ENCODE measurements at places on chromosomes 1 and 21.
A peak's percentile ranks its signal among the peaks of the same experiment; 100 is the strongest.

DNA sequence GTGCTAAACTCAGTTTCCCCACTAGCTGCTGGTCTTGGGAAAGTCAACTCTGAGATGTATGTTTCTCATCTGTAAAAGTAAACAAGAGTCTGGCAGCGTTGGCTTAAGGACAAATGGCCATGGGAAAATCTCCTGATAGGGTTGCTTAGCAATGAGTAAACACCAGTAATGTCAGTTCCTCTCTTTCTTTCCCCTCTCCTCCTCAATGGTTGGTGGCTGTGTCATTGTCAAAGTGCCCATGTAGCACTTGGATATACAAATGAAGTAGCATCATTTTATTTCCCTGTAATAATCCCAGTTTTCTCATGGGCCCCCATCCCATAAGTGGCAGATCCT lies 2.2 kb upstream of the FYB2 start:
- DNase-seq = no peak

DNA sequence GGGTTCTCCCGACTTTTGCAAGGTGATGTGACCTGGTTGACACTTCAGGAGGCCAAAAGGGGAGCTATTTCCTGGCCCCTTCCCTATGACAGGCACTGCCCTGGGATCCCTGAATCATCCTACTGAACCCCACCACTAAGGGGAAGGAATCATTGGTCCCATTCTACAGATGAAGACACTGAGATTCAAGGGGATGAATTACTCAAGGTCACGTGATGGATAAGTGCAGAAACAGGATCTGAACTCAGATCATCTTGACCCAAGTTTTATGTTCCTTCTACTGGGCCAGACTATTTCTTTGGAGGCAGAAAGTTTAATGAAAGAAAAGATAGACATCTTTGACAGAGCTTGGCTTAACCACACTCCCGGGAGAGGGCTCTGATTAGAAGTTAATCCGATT lies 258.7 kb downstream of the RRAGC start:
- no peak for DNase-seq

GRCh38 chr1:21381354-21381753 lies 58.6 kb upstream of the NBPF3 start:
- no peak for DNase-seq

- peak; percentile 97 for DNase-seq
These were observed 49.8 kb downstream of the ARHGEF16 start for GRCh38 chr1:3504151-3504821.

DNA sequence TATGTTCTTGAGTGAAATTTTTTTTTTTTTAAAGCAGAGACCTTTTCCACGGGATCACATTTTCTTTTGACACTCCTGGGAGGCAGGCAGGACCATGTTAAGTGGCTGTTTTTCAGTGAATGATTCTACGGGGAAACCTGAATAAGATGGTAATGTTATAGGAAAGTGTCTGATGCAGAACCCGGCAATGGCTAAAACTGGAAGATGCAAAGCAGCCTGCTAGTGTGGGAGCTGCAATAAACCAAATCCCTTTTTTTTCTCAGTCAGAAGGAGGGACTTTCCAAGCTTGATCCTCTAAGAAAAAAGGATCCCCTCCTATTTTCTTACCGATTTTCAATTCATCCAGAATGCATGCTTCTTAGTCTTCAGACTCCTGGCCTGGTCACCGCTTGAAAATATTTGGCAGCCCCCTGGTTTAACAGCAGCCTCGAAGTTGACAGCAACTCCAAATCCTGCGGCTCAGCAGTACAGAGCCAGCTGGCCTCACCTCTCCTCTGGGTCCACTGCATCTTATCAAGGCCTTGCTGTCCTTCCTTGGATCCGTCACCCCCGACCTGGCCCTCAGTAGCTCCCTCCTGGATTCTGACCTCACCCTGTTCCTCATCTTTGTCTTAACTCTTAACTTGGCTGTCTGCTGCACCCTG lies 5.6 kb downstream of the MX2 start:
- no peak for DNase-seq

DNA sequence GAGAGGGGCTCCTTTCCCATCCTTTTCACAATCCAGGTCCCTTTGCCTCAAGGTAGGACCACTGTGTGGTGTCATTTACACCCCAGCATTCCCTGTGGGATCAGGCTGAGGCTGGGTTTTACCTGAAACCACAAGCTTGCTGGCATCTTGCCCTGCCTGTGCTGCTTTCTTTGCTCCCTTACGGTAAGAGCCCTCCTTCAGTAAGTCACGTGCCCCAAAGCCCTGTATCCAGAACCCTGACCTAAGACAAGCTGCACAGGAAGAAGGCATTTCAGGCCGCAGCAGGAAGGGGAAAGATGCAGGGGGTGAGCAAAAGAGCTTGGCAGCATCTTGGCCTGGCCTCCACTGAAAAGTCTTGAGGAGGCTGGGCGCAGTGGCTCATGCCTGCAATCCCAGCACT lies 58.4 kb downstream of the KLHDC7A start:
- DNase-seq = no peak

- DNase-seq = no peak
These were observed 70.2 kb downstream of the TOR3A start for GRCh38 chr1:179151908-179152682.

DNA sequence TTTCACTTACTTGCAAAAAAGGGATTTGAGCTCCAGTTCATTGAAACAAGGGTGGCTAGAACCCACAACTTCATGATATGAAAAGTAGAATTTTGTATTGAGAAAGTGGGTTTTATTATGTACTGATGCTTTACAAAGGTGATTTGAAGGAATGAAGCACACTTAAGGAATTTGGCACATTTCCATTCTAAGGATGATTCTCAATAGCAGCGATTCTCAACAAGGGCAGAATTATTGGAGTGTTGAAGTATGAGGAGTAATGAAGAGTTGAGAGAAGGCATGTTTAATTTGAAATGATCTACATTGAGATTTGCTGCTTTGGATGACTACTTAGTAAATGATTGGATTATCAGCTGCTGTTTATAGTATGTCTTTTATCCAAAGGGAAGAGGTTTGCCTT lies 54.7 kb downstream of the FNBP1L start:
- no peak for DNase-seq

DNA sequence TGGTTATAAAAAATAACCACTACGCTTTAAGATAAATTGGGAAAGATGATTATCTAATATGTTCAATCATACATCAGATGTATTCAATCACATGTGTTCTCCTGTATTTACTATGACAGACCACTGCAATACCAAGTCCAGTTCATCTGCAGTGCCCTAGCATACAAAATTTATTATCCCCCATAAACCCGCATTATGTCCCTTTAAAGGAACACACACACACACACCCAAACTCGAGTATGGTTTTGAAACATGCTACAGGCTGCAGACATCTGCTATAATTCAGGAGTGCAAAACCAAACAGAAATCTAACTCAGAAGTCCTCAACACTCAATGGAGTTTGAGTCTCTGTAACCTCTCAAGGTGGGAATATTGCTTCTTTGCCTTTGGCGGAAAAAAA lies 14.9 kb downstream of the ODF2L start:
- DNase-seq = no peak

DNA sequence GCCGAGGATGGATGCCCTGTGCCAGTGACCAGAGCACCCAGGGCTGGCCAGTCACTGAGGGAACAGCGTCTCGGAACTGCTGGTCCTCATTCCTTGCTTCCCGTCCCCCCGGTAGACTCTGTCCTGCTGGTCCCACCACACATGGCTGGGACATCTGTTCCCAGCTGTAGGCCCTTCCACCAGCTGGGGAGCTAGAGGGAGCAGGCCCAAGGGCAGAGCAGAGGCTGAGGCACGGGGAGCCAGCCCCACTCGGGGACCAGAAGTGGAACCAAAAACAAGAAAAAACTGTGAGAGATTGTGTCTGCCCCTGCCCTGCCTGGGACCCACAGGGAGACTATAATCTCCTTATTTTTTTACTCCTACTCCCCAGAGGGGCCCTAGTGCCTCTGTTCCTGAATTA lies 23.8 kb downstream of the ATP8B2 start:
- no peak for DNase-seq

GRCh38 chr1:9362488-9362887 lies 69.8 kb downstream of the SPSB1 start:
- DNase-seq = no peak

DNA sequence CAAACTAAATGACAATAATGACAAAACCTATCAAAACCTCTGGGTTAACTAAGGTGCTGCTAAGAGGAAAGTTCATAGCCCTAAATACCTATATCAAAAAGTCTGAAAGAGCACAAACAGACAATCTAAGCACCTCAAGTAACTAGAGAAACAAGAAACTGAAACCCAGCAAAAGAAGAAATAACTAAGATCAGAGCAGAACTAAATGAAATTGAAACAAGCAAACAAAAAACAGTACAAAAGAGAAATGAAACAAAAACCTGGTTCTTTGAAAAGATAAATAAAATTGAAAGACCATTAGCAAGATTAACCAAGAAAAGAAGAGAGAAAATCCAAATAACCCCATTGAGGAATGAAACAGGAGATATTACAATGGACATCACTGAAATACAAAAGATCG lies 44.8 kb upstream of the KIAA0040 start:
- DNase-seq = no peak

DNA sequence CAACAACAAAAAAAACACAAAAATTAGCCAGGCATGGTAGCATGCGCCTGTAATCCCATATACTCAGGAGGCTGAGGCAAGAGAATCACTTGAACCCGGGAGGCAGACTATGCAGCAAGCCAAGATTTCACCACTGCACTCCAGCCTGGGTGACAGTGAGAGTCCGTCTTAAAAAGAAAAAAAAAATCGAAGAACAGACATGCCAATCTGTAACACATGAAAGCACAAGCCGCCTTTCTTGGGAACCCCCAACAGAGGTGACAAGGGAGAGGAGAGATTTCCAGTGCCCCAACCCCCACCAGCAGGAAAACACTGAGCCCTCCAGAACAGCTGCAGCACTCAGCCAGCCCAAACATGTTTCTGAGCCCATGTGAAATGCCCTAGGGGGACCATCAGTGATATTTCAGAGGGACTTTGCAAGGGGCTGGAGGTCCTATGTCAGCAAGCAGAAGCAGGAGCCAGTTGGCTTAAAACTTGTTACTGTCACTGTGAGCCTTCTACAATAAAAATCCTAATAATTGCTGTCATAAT lies 14.2 kb upstream of the EFNA1 start:
- no peak for DNase-seq

- no peak for DNase-seq
These were observed 1.6 kb upstream of the KCND3 start for GRCh38 chr1:111990878-111991718.

- DNase-seq = no peak
These were observed 6.1 kb downstream of the HTR6 start for GRCh38 chr1:19670787-19671186.

DNA sequence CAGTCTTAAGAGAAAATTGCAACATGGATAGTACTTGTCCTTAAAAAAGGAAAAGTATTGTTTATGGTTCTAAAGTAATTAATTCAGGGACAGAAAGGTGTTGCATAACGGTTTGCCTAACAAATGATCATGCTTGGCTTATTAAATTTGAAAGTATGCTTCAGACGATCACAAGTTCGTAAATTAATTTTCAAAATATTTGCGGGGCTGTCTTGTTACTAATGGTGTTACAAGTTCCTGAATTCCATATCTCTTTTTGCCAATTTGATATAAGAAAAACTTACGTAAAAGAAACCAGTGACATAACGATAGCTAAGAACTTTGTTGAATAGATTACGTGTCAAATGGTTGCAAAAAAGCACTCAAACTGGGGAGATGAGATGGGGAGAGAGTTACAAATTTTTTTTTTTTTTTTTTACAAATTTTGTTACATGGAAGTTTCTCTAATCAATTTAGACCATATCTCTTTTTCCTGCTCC lies 1.3 kb downstream of the AGO3 start:
- DNase-seq = no peak

- DNase-seq = no peak
These were observed 39.0 kb downstream of the SMYD2 start for GRCh38 chr1:214319938-214320337.

GRCh38 chr1:111801071-111801850 lies 45.6 kb downstream of the DDX20 start:
- no peak for DNase-seq

GRCh38 chr1:208506812-208507211 lies 262.6 kb upstream of the PLXNA2 start:
- DNase-seq = no peak

- DNase-seq = no peak
These were observed 199.4 kb downstream of the GABPA start for GRCh38 chr21:25934130-25934529.

DNA sequence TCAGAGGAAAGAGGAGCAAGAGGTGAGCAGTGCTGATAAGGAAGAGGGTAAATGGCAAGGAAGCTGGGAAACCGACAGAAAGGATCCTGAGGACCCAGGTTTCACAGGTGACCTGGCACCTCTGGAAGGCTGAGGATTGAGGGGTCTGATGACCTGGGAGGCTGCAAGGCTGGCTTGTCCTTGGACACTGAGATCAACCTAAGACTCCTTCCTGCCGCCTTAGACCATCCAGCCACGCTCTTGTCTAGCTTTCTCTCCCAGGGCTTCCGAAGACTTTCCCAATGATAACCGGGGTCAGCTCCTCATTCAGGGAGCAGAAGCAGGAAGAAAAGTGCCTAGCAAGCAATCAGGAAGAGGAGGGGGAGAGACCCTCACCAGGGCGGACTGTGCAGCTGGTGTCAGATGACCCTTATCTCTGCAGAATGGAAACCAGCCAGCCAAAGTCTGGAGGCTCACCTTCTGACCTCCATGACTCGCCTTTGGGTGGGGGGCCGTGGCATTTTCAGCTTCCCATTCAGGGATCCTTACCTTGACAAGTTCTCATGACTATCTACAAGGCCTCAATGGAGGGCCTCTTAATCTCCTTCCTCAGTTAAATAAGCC lies 77.7 kb downstream of the CAPZB start:
- no peak for DNase-seq

DNA sequence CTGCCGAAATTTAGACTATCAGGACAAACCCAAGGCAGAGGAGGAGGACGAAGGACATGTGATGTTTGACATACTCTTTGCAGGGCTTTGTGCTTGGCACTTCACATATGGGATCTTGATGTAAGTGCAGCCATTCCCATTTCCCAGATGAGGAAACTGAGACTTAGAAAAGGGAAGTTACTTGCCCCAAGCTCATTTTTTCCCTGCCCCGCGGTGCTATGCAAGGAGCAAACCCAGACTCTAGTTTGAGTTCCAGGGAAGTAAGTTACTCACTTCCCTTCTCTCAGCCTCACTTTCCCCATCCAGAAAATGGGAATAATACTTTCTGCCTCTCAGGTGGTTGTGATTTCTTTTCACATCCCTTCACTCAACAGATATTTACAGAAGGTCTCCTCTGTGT lies 4.5 kb upstream of the FOXO6 start:
- DNase-seq = no peak

- no peak for DNase-seq
These were observed 68.7 kb upstream of the AJAP1 start for GRCh38 chr1:4585705-4586104.

DNA sequence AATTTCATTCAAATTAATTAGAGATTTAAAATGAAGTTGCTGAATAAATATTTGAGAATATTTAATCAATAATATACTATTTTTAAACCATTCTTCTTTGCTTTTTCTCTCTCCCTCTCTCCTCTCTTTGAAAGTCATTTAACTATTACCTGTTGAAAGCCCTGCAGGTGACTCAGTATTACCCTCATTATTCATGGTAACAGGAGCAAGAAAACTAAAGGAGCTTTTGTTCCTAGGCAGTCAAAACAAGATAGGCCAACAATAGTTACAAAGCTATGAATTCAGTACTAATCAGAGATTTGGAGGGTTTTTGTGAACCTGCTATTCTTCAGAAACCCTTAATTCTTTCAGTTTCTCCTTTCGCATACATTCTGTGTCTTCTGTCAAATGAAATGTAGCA lies 721.3 kb upstream of the NCAM2 start:
- DNase-seq = no peak

- no peak for DNase-seq
These were observed 165.0 kb upstream of the IRF2BP2 start for GRCh38 chr1:234774971-234775370.
